Hematopoietic multipotent progenitor cell (in vitro differentiated cells): ENCODE measurements at places on chromosomes 12 and 14. TPM values are rescaled to one million over a fixed set of nuclear protein-coding genes. Genes with fewer than 3 reads are reported as not detected.

TMEM229B gene
- total RNA-seq, result 46.3 TPM

ASIC1 gene
- total RNA-seq, result not detected

PIWIL1 gene
- total RNA-seq, result not detected

IRAK3 gene
- total RNA-seq, result 28.3 TPM

AICDA gene
- not detected for total RNA-seq

POTEG gene
- total RNA-seq, result not detected

LRP1 gene
- total RNA-seq, result 6.2 TPM

INSM2 gene
- not detected for total RNA-seq

EPS8 gene
- total RNA-seq, result 2.2 TPM

EPYC gene
- not detected for total RNA-seq

ANKRD33 gene
- not detected for total RNA-seq
